ENCODE measurements at places on chromosomes 16 and 17. TPM values are rescaled to one million over a fixed set of nuclear protein-coding genes. Genes with fewer than 3 reads are reported as not detected.

The DNAH9 gene
- not detected for total RNA-seq

- DNase-seq, result no peak
Observed at GRCh38 chr16:14286368-14287230, 215.5 kb downstream of the MRTFB start.

The GNG13 gene
- total RNA-seq, result not detected

GRCh38 chr17:61793565-61793964, 69.8 kb downstream of the BRIP1 start:
- DNase-seq, result no peak

- no peak for DNase-seq
Observed at GRCh38 chr17:38533241-38533640, 72.5 kb downstream of the SRCIN1 start.

- peak; percentile 4 for DNase-seq
Observed at GRCh38 chr17:81171941-81172340, 5.9 kb upstream of the AATK start.

DNA sequence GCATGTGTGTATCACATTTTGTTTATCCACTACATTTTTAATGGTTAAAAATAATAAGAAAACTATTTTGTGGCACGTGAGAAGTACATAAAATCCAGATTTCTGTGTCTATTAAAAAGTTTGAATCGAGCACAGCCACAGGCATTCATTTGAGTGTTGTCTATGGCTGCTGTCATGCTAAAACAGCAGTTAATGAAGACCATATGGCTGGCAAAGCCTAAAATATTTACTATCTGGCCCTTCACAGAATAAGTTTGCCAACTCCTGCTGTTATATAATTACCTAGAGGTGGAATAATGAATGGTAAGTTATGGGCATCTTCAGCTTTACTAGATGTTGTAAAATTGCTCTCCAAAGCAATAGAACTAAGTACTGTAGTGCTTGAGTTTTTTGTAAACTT, 30.5 kb downstream of the TMEM98 start:
- no peak for DNase-seq

The TBC1D3 gene
- total RNA-seq, result not detected

The PLA2G10 gene
- total RNA-seq, result not detected

GRCh38 chr16:56871172-56871593, 6.2 kb downstream of the SLC12A3 start:
- DNase-seq, result peak; percentile 52

The ARHGDIG gene
- total RNA-seq, result 9.3 TPM

The ADAD2 gene
- total RNA-seq, result not detected

- DNase-seq, result no peak
Observed at GRCh38 chr16:20944861-20945574, 44.4 kb downstream of the LYRM1 start.

- DNase-seq, result no peak
Observed at GRCh38 chr17:76145231-76146052, 4.4 kb upstream of the FOXJ1 start.

GRCh38 chr17:65593092-65593854, 31.8 kb upstream of the AXIN2 start:
- no peak for DNase-seq

DNA sequence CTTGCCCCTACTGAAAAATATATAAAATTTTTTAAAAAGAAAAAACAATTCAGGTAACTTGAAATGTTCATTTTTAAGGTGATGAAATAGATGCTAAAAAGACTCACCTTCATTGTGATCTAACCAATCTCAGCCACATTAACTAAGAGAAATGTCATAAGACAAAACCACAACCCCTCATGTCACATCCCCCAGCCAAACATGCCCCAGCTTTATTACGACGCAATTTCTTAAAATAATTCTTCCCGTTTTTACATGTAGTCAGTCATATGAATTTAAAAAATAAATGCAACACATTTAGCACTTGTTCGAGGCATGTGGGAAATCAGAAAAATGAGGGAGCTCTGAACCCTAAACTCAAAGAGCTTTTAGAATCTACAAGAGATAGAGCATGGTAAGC, 9.5 kb downstream of the AMFR start:
- no peak for DNase-seq

GRCh38 chr16:86325895-86326294, 184.4 kb upstream of the FOXF1 start:
- no peak for DNase-seq

The CA7 gene
- total RNA-seq, result not detected

- DNase-seq, result no peak
Observed at GRCh38 chr16:29644338-29644857, 18.6 kb upstream of the SPN start.

- DNase-seq, result no peak
Observed at GRCh38 chr16:59593194-59593661, 859.1 kb upstream of the GOT2 start.

- DNase-seq, result no peak
Observed at GRCh38 chr16:46746821-46747776, 1.0 kb downstream of the MYLK3 start.

DNA sequence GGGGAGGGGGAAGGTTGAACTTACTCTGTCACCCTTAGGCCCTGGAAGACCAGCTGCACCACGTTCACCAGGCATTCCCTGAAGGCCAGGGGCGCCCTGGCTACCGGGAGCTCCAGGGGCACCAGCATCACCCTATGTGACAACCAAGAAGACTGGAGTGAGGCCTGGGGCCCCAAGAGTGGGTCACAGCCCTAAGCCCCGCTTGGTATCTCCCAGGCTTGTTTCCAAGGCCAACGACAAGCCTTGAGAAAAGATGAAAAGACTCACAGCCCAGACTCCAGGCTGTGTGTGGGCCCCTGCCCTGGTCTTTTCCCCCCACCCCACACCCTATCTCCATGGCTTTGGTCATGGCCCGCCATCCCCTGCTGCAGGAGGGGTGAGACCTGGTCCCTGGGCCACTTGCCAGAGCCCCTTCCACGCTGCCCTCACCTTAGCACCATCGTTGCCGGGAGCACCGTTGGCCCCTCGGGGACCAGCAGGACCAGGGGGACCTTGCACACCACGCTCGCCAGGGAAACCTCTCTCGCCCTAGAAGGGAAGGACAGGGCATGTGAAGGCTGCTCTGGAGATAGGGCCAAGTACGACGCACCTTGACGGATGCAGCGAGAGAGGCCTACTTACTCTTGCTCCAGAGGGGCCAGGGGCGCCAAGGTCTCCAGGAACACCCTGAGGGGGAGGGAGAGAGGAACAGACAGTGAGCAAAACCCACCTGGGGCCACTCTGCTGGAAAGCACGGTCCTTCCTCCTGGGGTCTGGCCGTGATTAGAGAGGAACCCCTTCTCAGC, 9.9 kb downstream of the COL1A1 start:
- no peak for DNase-seq

- no peak for DNase-seq
Observed at GRCh38 chr17:62690168-62690897, 62.9 kb downstream of the MRC2 start.

- DNase-seq, result peak; percentile 95
Observed at GRCh38 chr17:49515196-49515770, 20.2 kb downstream of the NGFR start.

The OMG gene
- total RNA-seq, result not detected

GRCh38 chr16:53126390-53126789, 71.6 kb downstream of the CHD9 start:
- no peak for DNase-seq

DNA sequence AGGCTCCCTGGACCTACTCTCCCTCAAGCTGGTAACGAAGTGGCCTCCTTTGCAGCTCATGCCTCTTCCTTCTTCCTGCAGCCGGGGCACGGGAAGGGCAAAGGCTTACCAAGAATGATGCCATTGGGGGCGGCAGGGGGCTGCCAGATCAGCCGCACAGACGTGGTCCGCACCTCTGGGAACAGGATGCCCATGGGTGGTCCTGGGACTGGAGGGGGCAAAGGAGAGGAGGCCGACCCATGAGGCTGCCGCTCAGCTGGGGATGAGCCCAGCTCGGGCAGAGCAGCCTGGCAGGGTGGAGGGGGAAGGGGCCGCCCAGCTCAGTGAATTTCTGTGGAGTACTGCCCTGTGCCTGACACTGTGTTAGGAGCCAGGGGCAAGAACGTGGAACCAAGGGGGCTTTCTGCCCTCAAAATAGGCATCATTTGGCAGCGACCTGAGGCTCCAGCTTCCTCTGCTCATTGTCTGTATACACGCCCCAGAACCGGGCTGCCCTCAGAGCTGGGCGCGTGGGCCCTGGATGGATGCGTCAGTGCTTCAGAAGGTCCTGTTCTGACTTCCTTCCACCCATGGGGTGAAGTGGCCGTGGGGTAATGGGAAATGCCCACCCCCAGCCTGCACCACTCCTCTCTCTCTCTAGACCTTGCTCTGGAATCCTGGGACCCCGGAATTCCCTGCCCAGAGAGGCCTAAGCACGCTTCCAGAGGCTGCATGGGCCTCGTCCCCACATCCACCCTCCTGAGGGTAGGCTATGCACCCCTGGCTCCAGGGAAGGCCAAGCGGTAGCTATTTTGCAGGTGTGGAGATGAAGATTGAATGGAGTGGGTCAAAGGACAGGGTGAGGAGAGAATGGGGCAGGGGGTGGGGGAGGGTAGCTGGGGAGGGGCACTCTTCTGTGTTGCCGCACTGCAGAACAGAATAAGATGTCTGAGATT, 79.8 kb upstream of the CDC42EP4 start:
- DNase-seq, result peak; percentile 35

DNA sequence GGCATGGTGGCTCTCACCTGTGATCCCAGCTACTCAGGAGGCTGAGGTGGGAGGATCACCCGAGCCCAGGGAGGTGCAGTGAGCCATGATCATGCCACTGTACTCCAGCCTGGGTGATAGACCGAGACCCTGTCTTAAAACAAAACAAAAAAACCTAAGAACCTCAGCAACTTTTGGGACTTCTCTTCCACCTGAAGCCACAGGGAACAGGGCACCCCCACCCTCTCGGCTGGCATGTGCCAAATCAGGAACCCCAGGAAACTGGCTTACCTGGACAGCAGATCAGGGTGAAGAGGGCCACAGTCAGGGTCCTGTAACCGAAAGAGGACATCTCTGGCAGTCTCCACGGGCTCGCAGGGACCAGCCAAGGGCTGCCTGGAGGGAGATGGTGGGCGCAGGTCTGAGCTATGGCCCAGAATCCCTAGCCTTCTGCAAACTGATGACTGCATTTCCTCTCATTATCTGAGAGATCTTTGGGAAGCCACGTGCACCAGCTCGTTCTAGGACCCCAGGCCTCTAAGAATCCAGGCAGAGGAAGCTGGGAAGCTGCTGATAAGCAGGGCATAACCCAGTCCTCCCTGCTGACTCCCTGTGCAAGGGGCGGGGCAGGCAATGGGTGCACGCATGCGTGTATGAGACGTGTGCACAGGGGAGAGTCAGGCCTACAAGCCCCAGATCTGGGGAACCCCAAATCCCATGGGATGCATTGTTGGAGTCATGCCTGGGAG, 8.4 kb downstream of the PRR29 start:
- peak; percentile 85 for DNase-seq

The PIK3R5 gene
- 2.8 TPM for total RNA-seq

DNA sequence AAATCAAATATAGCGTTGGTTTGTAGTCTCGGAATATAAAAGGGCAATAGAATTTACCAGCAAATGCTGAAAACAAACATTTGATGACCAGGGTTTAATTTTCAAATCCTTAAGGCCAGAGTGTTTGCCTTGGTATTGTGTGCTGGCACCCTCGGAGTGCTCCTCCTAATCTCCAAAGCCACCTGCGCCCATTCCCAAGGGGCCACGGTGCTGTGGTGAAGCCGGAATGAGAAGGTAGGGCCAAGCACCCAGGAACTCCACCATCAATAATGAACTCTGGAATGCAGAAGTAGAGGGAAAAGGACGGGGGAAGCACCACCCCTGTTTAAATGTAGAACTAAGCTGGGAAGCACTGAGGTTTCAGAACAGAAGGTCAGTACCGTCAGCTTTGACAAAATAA, 51.9 kb downstream of the COG7 start:
- DNase-seq, result no peak

GRCh38 chr16:87954361-87954760, 3.1 kb downstream of the BANP start:
- no peak for DNase-seq

GRCh38 chr16:49664221-49665215, 191.4 kb downstream of the ZNF423 start:
- DNase-seq, result peak; percentile 85

The FAM20A gene
- total RNA-seq, result 4.6 TPM

GRCh38 chr17:44909681-44910144, 5.6 kb downstream of the GFAP start:
- no peak for DNase-seq

The GSDMA gene
- total RNA-seq, result 1.4 TPM

Measured in Right ventricle myocardium inferior (tissue), 1 donor.